HEK293T (cell line): ENCODE measurements at places on chromosomes 4 and X.

GRCh38 chrX:103756736-103757135 lies 19.9 kb upstream of the PLP1 start:
- no peak for DNase-seq

- DNase-seq: no peak
These were observed 9.4 kb downstream of the MGST2 start for GRCh38 chr4:139674875-139675550.

DNA sequence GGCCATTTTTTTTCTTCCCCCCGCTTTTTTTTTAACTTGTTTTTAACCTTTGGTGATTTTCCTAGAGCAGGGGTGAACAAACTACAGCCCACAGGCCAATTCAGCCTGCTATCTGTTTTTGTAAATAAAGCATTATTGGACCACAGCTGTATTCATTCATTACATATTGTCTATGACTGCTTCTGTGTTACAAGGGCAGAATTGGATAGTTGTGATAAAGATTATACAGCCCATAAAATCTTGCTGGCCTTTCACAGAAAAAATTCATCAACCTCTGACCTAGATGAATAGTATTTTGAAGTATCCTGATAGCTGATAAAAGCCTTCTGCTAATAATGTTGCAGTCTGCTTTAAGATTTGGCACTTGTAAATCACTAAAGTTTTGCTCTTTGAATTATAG lies 63.4 kb downstream of the SMAD1 start:
- no peak for DNase-seq

DNA sequence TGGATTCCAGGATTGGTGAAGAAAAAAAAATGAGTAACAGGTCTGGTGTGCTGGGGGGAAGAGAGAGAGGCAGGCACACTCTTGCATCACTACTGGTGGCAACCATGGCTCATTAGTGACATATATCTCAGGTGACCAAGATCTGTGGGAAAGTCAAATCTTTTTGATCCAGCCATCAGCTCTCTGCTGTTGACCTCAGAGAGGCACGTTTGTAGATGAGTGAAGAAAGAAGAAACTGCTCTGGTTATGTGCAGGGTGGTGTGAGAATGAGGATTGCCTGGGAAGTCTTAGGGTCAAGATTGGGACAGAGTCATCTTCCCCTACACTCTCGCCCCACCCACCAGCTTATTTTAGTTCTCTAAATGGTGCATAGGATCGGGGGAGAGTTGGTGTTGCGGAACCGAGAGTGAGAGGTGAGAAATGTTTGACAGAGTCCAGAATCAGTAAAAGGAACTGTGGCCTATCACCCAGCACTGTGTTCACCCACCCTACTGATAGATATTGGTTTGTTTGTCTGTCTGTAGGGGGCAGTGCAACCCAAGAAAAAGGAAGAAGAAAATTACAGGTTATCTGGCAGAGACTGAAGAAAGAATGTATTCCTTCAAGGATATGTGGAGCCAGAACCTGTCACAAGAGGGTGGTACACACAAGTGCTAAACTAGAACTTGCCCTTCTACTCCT lies 21.9 kb downstream of the ARMCX6 start:
- DNase-seq: peak; percentile 66

DNA sequence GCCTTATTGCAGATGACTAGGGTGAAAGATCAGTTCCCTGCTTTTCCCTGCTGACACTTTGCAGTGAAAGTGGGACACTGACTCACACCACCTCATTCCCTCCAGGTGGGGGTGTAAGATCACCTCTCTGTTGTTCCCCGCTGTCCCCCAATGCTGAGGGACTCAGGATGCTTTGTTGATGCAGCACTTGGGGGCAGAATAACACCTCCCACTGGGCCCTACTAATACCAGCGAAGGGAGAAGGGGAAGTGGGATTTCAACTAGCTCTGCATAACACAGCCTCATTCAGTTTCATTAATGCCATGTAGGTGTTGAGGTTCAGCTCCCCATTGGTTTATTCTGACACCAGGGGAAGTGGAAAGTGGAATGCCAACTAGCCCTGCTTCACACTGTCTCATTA lies 43.6 kb upstream of the IL1RAPL2 start:
- no peak for DNase-seq

DNA sequence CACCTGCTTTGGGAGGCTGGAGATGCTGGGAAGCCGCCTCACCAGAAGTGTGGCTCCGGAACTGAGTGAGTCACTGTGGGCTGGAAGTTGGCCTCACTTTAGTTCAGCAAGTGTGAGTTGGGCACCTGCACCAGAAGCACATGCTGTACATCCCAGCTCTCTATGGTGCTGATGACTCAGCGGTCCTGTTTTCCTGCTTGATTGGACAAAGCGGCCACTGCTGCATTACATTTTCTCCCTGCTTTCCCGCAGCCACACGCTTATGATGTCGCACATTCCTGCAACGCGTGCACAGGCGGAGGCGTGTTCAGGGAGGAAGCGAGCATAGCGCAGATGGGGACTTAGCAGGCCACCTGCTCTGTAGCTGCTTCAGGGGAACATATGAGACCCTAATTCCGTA lies 26.7 kb upstream of the CLDN34 start:
- no peak for DNase-seq

- DNase-seq: no peak
These were observed 43.3 kb upstream of the SLC39A8 start for GRCh38 chr4:102388611-102389010.

GRCh38 chrX:44227991-44228390 lies 115.5 kb downstream of the EFHC2 start:
- no peak for DNase-seq

DNA sequence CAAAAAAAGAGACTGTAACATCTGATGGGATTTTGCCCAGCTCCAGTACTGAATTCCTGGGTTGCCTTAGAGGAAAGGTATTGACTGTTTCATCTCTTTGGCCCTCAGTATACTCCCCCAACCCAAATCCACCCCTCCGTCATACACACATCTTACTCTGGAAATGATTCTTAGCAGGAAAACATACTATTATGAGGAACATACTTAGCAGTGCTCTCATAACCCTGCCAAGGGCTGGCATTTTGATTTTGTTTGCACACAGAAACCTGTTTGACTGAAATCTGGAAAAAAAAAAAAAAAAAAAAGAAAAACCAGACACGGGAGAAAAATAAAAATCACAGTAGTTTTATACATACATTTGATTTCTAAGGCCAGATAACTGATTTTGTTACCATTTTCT lies 19.4 kb upstream of the AR start:
- DNase-seq: no peak

DNA sequence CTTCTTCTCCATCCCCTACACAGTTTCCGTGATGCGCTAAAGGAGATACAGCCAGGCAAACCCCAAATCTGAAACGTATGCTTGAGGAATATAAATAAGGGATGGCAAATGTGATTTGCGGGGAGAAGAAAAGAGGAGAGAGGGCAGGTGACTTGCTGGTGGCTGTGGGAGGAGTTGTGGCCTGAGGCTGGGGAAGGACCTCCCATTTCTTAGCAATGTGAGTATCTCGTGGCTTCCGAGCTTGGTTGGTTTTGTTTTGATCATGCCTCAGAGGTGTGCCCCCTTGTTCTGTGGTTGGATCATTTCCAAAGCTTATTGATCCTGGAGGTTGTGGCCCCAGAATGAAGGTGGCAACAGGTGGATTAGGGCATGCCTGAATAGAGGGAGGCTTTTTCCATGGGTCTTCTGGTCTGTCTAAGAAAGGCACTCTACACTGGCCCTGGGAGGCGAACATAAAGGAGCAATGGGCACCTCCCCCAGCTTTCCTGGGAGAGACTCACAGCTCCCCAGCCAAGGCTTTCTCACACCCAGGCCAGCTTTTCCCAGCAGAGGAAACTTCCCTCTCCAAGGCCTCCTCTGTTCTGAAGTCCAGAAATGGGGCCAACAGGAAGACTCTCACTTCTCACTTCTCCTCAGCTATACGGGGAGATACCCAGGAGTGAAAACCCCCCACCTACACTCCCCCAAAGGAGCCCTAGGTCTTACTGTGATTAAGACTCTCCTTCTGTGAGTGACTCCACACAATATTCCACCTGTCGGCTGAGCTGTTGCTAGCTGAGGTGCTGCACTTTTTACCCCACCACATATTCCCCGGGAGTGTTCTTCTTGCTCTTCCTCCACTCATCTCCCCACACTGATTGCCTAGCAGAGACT lies 40.0 kb downstream of the C4orf51 start:
- DNase-seq: no peak
